NCI-H1694 (cell line): ENCODE measurements at places on chromosomes 5 and 9.

GRCh38 chr5:31845361-31845760, 206.4 kb downstream of the PDZD2 start:
- no peak for DNase-seq

DNA sequence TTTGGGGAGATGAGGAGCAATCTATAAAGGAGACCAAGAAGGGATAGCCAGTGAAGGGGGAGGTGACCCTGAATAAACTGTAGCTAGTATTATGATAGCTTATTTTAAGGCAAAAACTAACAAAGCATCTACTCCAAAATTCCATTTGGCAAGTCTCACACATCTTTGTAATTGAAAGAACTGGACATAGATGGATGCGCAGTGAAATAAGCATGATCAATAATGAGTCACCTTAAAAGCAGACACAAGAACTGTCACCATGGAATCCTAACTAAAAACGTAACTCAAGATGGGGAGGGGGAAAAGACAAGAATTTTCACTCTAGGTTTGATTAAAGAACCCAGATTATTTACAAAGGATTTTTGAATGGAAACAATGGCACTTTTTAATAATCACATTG, 164.5 kb downstream of the MED27 start:
- no peak for DNase-seq

- DNase-seq, result no peak
Measured at GRCh38 chr5:158848634-158849033, 251.1 kb downstream of the EBF1 start.

- DNase-seq, result peak; percentile 10
Measured at GRCh38 chr5:134106991-134107701, 7.3 kb upstream of the TCF7 start.

DNA sequence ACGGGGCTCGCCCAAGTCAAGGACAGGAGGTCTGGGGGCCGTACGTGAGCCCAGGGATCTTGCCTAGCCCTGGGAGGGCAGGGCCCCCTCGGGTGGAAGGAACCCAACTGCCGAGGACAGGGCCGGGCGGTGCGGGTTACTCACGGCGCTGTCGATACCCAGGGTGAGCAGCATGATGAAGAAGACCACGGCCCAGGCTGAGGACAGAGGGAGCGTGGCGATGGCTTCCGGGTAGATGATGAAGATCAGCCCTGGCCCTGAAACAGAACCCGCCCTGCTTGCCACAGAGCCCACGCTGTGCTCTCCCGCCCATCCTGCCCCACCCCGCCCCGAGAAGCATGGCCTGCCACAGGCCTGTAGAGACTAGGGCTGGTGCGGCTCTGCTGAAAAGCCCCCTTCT, 34.1 kb downstream of the SLC6A3 start:
- DNase-seq, result no peak

- no peak for DNase-seq
Measured at GRCh38 chr9:127336086-127336485, 60.9 kb upstream of the SLC2A8 start.

- DNase-seq, result no peak
Measured at GRCh38 chr5:88058625-88059024, 210.0 kb downstream of the TMEM161B start.

DNA sequence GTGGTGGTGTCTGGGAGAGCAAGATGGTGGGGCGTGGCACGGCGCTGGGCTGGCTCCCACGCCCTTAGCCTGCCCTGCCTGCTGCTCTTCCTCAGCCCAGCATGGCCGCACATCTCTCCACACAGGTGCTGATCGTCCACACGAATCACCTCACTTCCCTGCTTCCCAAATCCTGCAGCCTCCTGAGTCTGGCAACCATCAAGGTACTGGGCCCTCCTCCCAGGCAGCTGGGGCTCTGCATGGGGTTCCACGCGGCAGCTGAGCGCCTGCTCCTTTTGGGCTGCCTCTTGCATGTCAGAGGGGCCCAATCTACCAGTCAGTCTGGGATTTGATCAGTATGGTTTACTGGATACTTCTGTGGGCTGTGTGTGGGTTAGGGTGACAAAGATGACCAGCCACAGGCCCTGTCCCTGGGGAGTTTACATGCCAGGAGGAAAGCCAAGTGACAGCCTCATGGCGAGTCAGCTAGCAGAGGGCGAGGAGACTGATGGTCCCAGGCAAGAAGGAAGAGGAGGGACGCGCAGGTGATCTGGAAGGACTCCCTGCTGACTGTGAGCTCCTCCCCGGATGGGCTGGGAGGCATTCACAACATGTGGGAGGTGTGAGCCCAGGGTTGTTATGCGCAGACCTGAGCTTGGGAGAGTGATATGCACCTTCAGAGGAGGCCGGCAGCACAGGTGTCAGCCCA, 6.0 kb downstream of the LRSAM1 start:
- no peak for DNase-seq

GRCh38 chr5:164860896-164861295, 1355.5 kb downstream of the MAT2B start:
- no peak for DNase-seq

- no peak for DNase-seq
Measured at GRCh38 chr5:78958672-78959445, 26.3 kb downstream of the ARSB start.

- DNase-seq, result no peak
Measured at GRCh38 chr9:19127871-19128500, 694 bp upstream of the PLIN2 start.

DNA sequence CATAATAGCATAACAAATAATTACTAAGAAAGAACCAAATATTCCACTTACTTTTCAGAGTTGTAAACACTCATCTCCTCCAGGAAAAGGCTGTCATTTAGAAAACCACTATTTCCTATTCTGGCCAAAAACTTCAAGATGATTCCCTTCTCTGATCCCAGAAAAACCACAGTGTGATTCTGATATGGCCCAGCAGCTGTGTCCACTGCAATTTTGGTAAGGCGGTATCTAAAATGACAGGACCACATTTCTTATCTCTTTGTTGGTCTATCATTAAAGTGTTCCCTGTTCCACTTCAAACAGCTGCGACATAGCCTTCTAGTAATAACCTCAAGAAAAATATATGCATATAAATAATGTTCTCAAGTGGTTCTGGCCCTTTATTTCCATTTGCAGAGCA, 96.1 kb downstream of the SEMA6A start:
- no peak for DNase-seq

DNA sequence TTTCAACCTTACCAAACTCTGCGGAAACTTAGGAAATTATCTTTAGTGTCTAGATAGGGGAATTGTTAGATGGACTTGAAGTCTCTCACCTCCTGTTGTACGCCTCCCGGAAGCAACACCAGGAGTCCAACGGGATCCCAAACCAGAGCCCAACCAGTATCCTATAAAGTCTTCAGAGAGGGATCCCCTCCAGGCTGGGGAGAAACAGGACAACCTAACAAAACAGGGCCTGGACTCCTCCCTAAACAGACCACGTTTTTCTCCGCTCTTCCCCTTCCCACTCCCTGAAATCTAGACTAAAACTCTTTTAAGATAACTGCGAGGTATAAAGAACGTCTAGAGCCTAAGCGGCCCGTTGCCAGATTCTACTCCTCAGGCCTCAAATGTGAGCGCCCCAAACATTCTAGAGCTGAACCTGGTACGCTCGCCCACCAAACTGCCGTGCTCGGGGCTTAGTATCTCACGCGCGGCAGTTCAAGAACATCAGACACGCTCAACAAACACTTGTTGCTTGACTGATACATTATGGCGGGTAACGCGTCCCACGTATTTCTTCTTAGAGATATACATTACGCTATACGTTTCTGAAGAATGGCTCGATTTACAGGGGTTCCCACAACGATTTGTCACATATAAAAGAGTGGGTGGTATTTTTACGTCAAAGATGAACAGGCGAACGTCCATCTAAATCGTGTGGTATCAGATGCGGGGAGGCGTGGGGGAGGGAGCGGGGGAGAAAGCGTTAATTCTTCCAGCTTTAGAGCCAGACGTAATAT, 663 bp upstream of the SMIM27 start:
- peak; percentile 31 for DNase-seq

DNA sequence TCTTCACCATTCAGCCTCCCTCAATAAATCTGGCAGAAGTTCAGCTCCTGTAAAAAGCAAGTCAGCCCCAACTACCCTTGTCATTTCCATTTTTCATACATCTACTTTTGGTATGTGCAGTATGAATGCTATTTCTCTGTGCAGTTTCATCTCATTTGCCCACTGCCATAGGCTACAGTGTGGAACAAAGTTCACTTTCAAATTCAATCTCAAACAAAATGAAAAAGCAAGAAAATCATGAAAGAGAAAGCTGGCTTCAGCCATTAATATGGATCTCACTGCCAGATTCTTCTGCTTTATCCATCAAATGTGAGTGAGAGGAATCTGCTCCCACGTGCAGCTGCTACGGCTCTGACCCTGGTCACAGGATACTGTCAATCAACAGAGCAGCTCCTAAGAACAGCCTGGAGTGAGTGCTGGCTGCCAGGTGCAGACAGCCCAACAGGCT, 494.2 kb downstream of the ZNF608 start:
- DNase-seq, result no peak

DNA sequence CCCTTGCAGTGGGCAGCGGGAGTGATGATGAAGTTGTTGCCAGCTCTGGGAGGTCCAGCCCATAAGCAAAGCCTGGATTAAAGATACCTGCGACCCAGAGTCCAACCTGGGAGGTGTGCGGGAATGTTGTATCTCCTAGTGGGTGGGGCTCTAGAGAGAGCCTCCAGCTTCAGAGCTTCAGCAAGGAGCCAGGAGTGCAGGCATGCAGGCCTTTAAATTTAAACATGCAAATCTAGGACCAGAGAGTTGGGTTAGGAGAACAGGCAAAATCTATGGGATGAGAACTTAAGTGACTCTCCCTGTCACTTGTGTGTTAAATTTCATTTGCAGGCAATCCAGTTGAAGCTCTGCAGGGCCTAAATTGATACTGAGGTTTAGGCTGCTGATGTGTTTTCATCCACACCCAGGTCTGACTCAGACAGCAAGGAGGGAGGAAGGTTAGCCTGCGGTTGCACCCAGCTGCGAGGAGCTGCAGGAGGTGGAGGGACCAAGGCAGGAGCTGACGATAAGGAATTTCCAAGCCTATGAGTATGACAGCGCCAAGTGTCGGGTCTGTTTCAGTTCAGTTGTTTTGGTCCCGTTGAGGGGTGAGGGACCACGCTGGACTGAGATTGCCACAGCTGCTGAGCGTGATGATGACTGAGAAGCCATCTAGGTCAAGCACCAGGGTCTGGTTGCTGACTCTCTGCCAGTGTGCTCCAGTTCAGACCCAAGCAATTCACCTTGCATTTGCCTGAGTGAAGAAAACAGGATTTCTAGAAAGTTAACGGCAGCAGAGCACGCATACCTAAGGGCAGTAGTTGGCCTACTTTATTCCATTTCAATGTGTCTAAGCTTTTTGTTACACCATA, 243.0 kb downstream of the ICE1 start:
- DNase-seq, result no peak

DNA sequence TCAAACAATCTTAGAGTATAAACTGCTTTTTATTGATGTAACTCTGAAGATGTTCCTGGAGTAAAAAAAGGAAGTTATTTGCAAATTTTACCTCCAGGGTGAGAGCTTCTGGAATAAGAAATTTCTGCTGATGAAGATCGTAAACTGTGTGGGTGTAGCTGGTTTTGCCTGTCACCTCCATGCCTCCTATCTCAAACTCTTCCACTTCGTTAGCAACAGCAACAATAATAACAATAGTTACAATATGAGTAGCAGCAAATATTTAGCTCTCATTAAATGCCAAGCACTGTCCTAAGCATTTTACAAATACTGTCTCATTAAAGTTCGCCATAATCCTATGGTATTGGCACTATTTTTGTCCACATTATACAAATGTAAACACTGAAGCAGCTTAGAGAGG, 57.9 kb downstream of the GCNT1 start:
- no peak for DNase-seq

- DNase-seq, result no peak
Measured at GRCh38 chr5:149441986-149442385, 62.9 kb upstream of the IL17B start.

DNA sequence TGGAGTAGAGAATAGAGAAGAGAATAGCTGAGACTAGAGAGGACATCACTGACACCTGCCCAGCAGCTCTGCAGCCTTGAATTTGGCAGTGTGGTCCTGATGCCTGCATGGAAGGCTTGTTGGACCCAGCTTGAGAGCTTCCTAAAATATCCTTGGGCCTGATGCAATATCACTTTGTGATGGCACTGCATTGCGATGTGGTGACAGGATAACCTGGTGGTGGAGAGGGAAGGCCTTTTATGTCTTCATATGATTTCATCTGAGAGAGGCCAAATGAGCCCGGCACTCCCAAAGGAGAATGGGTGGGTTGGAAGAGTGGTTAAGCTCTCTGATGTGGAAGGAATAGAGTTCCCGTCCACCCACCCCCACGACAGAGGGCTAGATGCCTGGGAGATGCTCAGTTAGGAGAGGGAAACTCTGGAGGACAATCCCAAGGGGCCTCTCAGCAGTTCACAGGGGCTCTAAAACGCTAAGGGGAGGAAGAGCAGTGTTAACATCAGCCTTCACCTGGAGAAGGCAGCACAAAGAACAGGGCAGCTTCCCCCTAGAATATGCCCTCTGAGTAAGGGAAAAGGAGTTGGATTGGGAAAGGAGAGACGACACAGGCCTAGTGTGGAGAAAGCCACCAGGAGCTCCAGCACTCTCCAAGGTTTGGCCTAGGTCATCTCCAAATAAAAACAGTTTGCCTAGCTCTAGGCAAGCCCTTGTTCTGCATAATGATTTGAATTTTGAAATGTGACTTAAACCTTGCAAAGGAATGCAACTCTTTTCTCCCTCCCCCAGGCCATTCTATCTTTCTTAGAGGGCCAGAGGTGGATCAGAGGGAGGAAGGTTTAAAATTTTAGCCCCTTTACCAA, 99.8 kb upstream of the SSBP2 start:
- DNase-seq, result no peak

- DNase-seq, result no peak
Measured at GRCh38 chr5:95684361-95684760, 1.6 kb upstream of the SPATA9 start.

GRCh38 chr5:167658889-167659288, 632.6 kb upstream of the WWC1 start:
- DNase-seq, result no peak

- no peak for DNase-seq
Measured at GRCh38 chr5:167014401-167015056, 1276.9 kb upstream of the WWC1 start.

GRCh38 chr9:87587864-87588263, 90.2 kb downstream of the DAPK1 start:
- no peak for DNase-seq

GRCh38 chr5:107155707-107156106, 515.0 kb downstream of the EFNA5 start:
- DNase-seq, result no peak

- no peak for DNase-seq
Measured at GRCh38 chr9:16385590-16385989, 484.9 kb downstream of the BNC2 start.

GRCh38 chr5:80399526-80400239, 8.2 kb upstream of the ZFYVE16 start:
- no peak for DNase-seq

DNA sequence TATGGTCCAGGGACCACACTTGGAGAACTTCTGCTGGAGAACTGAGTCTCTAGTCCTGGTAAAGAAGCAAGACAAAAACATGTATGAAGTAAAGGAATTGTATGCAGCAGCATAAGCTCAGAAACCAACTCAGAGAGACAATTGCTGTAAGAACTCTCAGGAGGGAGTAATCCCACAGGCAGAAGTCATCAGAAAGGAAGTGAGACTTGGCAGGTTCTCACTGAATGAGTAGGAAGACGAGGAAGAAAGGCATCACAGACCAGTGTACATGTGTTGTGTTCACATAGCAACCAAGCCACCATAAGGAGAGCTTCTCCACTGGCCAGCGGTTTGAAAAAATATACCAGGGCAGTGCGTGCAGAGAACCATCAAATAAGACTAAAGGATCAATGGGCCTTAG, 57.9 kb upstream of the FST start:
- no peak for DNase-seq
